ENCODE measurements at places on chromosomes 2 and 18. TPM values are rescaled to one million over a fixed set of nuclear protein-coding genes. Genes with fewer than 3 reads are reported as not detected.

- no peak for DNase-seq
- H3K4me1 ChIP-seq, result peaks cover 13% of the 10 kb centered on the region
- H3K36me3 ChIP-seq, result no peaks in the 10 kb centered on the region
- peaks cover 40% of the 10 kb centered on the region for H3K27me3 ChIP-seq
- H3K4me3 ChIP-seq, result no peak overlapping the region
- no peak overlapping the region for H3K27ac ChIP-seq
Measured at GRCh38 chr18:50562686-50563085, 2.8 kb downstream of the MAPK4 start.

GRCh38 chr2:134636714-134637113 is 82.1 kb downstream of the TMEM163 start:
- H3K4me3 ChIP-seq, result no peak overlapping the region
- H3K27me3 ChIP-seq, result no peaks in the 10 kb centered on the region
- no peak overlapping the region for H3K27ac ChIP-seq
- H3K4me1 ChIP-seq, result no peaks in the 10 kb centered on the region
- H3K36me3 ChIP-seq, result no peaks in the 10 kb centered on the region

- H3K27ac ChIP-seq, result no peak overlapping the region
- no peaks in the 10 kb centered on the region for H3K27me3 ChIP-seq
- no peak for DNase-seq
- H3K4me1 ChIP-seq, result no peaks in the 10 kb centered on the region
- no peaks in the 10 kb centered on the region for H3K36me3 ChIP-seq
Measured at GRCh38 chr18:52377094-52377493, 37.1 kb downstream of the DCC start.

DNA sequence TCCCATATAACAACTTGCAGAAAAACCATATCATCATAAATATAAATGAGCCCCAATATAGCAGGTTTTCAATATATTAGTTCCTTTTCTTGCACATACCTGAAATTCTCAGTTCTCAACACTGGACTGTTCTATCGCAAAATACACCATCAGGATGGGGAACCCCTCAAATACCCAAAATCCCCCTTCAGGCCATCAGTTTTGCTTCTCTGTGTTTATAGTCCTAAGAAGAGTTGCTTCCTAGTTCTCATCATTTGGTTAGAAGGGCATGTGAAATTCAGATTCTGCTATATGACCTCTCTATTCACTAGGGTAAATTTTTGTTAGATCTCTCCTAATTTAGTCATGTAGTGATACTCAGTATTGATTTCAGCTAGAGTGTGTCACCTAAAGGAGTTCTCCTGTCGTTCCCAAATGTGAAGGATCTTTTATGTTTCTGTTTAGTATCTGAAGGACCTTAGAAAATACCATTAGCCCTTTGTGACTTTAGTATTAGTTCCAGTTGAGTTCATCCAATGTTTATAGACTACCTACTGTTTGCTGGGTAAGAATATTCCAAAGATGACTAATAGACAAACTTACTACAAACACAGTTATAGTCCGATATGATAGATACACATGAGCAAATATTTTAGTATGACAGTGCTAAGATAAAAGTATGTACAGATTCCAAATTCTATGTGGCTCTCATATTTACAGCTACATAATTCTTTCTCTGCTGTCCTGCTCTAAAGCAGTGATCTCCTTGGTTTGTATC is 115.8 kb downstream of the TTC27 start:
- H3K4me1 ChIP-seq, result no peaks in the 10 kb centered on the region
- no peaks in the 10 kb centered on the region for H3K27me3 ChIP-seq
- no peak overlapping the region for H3K27ac ChIP-seq
- peaks cover 10% of the 10 kb centered on the region for H3K36me3 ChIP-seq

GRCh38 chr2:230660294-230661060 is 52.2 kb upstream of the CAB39 start:
- H3K36me3 ChIP-seq, result no peaks in the 10 kb centered on the region
- peaks cover 92% of the 10 kb centered on the region for H3K4me1 ChIP-seq
- peak; percentile 52 for DNase-seq

GRCh38 chr2:88452565-88452905 is at the start of gene FOXI3:
FOXI3 (minus strand) TSS chr2:88452693; CDS start chr2:88452535, 158 bp downstream.
- H3K27ac ChIP-seq, result no peak within 1 kb of the TSS
- peak within 1 kb of the TSS; percentile 52 for H3K4me3 ChIP-seq
- no peak for DNase-seq

DNA sequence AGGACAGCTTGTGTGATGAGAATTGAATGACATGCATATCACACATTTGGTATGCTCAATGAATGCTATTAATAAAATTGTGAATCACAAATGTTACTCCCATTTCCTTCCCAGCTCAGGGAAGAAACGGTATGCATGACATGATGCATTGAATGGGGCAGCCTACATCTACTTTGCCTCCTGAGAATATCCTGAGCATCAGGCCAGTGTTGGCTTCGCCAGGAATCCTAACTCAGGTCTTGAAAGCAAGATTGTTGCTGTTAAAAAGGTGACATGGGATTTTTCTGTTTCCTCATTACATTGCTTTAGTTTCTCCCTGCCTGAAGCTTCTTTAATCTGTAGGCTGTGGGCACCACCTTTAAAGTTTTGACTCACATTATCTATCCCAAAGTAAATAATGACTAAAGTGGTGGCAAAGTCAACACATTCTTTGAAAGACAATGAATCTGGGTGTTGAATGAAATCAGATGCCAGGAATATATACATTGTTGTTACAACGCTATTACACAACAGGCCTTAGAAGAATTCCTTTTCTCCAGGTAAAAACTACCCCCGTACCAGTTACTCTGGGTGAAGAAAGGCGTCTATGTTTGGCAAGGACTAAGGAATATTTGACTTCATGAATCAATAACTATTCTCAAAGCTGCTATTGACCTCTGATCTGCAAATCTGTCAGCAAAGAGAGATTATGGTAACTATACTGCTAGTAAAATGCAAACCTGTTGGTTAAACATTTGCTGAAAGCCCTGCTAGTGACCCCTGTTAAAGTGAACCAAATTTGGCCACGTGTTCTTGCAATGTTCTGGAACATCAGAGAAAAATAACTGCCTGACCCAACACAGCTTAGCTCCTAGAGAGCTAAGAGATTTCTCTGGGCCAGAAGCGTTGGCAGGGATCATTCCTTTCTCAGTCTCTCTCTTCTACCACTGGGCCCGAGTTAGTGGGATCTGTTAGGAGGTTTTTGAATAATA is 30.5 kb upstream of the NEDD4L start:
- H3K27ac ChIP-seq, result no peak overlapping the region
- H3K27me3 ChIP-seq, result peaks cover 2% of the 10 kb centered on the region
- DNase-seq, result no peak
- H3K4me1 ChIP-seq, result no peaks in the 10 kb centered on the region

- no peak for DNase-seq
- H3K4me1 ChIP-seq, result no peaks in the 10 kb centered on the region
- no peaks in the 10 kb centered on the region for H3K27me3 ChIP-seq
- H3K36me3 ChIP-seq, result no peaks in the 10 kb centered on the region
- no peak overlapping the region for H3K4me3 ChIP-seq
Measured at GRCh38 chr2:71499691-71500090, 46.3 kb downstream of the DYSF start.

DNA sequence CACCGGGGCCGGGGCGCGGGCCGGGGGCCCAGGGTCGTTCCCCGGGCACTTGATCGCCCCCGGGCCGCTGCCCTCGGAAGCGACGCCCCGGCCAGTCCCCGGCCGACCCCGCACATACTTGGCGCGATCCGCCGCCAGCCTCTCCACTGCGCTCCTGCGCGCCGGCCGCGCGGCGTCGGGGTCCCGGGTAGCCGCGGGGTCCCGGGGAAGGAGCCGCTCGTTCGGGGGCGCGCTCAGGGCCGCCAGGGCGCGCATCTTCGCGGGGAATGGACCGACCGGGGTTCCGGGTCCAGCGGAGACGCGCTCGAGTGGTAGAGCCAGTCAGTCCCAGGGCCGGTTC is 204 bp downstream of the FAM110C start:
- no peaks in the 10 kb centered on the region for H3K36me3 ChIP-seq
- no peaks in the 10 kb centered on the region for H3K27me3 ChIP-seq
- DNase-seq, result no peak

Gene EMILIN2
- total RNA-seq, result 4.6 TPM

Gene CD8B2
- total RNA-seq, result not detected

Gene ZC3H6
- 18.7 TPM for total RNA-seq

All from CD4-positive, CD25-positive, alpha-beta regulatory T cell (primary cell).